HT1080 (cell line): ENCODE measurements at places on chromosomes 5 and 9.
A peak's percentile ranks its signal among the peaks of the same experiment; 100 is the strongest.

GRCh38 chr5:76638479-76638878 is 15.3 kb upstream of the F2RL2 start:
- DNase-seq = no peak

- no peak for DNase-seq
Observed at GRCh38 chr9:116671605-116672004, 15.5 kb upstream of the TRIM32 start.

DNA sequence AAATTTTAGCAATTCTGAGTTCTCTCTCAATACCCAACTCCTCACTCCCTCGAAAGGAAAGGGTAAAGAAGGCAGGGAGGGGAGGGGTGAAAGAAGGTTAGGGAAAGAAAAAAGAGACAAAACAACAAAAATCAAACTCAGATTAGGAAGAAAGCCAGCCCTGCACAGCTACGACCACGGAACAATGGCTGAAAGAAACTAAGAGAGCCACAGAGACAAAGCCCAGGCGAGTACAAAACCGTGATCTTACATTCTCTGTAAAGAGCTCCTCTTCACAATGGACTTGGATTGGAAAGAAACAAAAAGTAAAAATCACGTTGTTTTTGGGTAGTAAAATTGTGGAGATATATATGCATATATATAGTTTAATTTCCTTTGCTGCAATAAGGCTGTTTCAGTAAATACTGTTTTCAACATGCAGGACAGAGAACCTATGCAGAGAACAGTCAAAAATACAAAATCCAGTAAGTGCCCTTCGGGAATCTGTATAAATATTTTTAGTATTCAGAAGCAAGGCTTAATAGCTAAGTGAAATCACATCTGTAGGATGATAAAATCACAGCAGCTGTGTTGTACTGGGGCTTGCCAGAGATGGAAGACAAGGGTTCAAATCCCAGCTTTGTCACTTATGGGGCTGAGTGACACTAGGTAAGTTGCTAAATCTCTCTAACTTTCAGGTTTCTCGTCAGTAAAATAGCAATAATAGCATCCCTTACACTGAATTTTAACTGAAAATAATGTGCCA is 16.9 kb downstream of the PSMB7 start:
- DNase-seq = no peak

DNA sequence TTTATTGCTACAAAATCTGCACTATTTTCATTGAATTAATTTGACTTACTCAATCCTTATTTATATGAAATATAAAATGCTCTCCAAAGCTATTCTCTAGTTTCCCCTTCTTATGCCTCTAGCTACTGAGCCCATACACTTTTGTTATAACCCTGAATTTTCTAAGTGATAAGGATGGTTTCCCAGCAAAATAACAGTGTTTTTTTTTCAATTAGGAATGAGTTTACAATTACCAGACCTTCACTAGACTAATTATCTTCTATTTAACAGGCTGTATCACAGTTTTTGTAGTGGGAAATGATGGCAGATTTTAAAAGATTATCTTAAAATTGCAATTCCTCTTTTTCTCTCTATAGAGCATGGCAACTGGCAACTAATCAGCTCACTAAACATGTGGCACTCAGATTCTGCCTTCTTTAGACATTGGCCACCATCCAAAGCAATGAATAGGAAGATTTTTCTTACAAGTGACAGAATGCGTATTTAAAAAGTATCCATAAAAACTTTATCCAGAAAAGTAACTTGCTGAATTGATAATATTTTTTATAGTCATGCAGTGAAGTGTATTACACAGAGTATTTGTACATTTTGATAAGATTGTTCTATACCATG is 585.7 kb upstream of the ZNF608 start:
- no peak for DNase-seq

GRCh38 chr5:153147891-153148623 is 342.4 kb upstream of the GRIA1 start:
- peak; percentile 80 for DNase-seq

DNA sequence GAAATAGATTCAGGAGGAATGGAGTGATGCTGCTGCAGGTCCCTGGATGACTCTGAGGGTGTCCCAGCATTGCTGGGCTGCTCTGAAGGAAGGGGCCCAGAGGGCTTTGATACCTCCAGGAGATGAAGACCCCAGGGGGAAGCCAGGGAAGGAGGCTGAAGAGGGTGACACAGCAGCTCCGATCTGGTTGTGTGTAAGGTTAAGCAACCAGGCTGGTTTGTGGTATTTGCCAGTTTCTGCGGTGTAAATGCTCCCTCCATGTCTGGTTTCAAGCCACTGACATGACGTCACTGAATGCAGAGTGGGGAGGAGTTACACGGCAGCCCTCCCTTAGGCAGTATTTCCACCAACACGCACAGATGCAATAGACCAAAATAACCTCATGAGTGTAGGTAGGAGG is 40.0 kb upstream of the ORM1 start:
- no peak for DNase-seq

GRCh38 chr5:95913663-95914062 is 48.0 kb downstream of the ELL2 start:
- no peak for DNase-seq

- DNase-seq = no peak
Observed at GRCh38 chr9:2270565-2270964, 255.4 kb downstream of the SMARCA2 start.

GRCh38 chr5:101561018-101561417 is 657.9 kb upstream of the ST8SIA4 start:
- no peak for DNase-seq

DNA sequence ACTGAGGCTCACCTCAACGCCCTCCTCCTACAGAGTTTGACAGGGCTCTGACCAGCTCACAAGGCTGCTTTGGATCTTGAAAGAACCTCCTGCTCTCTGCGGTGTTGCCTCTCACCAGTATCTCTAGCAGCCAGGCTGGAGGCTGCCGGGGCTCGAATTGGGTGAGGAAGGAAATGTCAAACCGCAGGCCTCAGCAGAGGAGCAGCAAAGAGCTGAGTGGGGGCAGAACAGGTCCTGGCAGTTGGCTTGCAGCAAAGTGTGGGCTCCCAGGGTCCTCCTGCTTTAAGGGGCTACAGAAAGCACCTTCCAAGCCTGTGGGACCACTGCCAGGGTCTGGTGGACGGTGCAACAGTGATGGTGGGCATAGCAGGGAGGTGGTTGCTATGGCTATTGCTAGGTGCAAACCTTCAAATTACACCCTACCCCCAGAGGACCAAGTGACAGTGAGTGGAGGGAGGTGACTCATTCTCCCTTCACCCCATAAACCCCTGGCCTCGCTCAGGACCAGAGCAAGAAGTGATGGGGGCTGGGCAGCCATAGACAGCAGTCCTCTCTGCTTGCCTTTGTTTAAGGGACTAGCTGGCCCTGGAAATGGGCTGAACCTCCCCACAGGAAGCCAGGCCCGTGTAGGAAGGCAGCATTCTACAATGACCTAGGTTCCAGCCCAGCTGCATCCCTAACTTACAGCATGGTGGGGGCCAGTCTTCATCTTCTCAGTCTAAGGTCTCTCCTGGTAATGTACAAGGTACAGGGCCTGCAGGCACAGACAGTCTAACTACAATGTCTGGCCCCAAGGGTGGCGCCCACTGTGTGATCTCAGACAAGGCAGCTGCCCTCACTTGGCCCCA is 18.7 kb downstream of the LCP2 start:
- peak; percentile 66 for DNase-seq

DNA sequence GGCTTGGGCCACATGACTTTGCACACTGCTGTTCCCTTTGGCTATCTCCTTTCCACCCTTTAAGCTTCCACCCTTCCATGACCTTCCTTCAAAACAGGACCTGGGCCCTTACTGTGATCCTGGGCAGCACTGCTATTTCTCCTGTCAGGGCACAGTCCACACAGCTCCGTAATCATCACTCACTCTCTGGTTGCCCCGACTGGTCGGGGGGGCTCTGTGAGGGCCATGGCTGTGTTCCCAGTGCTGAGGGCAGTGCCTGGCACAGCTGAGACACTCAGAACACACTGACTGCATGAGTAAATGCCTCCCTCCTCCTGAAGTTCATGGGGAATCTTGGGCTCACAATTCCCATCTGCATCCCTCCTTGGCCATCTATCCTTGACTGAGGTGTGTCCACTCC is 12.2 kb downstream of the TRAF1 start:
- DNase-seq = no peak

GRCh38 chr5:75640395-75640794 is 29.1 kb downstream of the ANKDD1B start:
- peak; percentile 73 for DNase-seq

DNA sequence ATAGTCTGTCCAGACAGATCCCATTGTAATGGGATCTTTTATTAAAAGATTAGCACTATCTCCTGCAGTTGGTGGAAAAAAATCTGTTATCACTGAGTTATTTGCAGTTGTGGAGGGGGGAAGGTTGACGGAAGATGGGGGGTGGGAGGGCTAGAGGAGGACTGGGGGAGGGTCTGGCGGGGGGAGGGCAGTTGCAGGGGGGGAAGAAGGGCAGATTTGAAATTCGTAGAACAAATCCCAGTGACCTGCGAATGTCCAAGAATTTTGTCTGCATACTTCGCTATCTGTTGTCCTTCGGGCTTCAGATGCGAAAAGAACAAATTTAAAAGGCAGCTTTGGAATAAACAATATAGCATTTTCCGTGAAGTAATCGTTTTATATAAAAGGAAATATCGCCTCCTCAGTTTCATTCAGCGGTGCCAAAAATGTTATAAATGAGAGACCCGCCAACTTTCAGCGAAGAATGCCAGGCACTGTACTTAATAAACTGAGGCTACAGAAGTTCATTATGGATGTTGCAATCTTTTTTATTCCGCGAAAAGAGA is 1.3 kb upstream of the FST start:
- DNase-seq = no peak

- DNase-seq = peak; percentile 47
Observed at GRCh38 chr5:108432024-108432423, 50.1 kb upstream of the FBXL17 start.

GRCh38 chr5:159061834-159062474 is 37.8 kb downstream of the EBF1 start:
- DNase-seq = no peak

DNA sequence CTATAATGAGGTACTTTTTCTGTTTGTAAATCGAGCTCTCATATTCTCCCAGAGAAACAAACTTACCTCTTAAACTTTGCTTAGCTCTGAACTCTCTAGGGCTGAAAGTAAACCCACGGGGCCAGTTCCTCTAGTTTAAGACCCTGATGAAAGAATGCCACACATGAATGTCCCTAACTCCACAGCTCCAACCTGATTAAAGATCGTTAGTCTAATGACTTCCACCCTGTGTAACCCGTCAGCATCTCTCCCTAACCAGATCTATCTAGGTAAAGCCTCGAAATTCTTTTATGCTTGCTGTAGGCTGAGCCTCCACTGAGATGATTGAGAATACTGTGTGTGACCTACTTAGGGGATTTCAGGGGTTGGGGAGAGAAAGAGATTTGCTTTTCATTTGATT is 27.0 kb downstream of the ADRA1B start:
- DNase-seq = no peak

DNA sequence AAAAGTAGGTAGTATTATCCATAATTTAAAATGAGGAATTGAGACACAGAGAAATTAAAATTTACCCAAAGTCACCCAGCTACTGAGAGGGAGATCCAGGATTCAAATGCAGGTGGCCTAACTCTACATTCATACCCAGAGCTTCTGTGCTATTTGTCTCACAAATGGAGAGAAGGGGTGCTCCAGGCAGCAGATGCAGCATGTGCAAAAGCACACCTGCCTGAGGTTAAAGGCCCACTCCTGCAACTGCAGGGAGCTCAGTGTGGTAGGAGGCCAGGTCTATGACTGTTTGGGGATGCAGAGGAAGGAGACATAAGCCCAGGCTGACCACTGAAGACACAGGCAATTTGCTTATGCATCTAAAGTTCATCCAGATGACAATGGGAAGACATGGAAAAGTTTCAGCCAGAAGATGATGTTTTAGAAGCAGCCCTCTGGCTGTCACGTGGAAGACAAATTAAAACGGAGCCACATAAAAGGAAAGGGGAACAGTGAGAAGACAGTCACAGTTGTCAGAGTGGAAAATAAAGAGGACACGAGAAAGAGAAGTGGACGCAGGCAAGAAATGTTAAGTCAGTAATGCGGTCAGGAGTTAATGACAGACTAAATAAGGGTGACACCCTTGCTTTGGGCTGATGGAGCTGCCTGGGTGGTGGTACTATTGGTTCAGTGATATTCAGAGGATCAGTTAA is 214.7 kb downstream of the EBF1 start:
- no peak for DNase-seq

DNA sequence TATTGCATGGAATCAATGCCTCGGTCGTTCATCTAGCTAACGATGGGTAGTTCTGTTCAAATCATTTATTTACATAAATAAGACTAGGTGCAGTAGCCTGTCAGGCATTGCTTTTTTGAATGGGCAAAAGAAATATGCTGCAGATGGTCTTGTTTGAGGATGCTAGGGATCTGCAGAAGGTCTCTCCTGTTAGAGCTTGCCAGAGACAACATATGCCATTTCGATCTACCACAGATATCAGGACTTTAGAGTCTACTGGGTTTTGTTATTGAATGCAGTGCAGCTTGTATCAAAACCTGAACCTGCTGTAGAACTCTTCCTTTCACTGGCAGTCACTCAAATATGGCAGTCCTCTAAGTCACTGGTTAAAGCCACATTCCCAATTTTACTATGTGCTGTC is 381.1 kb upstream of the CDH10 start:
- no peak for DNase-seq

DNA sequence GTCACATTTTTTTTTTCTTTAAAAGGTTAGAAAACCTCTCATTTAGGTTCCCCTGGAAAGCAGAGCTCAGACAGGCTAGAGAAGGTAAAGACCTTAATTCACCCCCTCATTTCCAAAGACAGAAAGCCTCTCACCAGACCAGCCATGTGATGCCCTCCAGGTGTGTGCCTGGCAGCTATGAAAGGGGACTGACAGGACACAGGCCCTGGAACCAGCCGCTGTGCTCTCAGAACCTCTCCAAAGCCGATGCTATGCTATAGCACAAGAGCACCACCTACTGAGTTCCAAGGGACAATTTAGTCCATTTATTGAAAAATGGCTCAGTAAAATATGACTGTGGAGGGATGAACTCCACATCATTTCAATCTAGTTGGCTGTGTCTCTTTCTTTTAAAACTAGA is 48.8 kb downstream of the FANCC start:
- peak; percentile 19 for DNase-seq
